Caco-2 (cell line): ENCODE measurements at places on chromosomes 2 and 18.

DNA sequence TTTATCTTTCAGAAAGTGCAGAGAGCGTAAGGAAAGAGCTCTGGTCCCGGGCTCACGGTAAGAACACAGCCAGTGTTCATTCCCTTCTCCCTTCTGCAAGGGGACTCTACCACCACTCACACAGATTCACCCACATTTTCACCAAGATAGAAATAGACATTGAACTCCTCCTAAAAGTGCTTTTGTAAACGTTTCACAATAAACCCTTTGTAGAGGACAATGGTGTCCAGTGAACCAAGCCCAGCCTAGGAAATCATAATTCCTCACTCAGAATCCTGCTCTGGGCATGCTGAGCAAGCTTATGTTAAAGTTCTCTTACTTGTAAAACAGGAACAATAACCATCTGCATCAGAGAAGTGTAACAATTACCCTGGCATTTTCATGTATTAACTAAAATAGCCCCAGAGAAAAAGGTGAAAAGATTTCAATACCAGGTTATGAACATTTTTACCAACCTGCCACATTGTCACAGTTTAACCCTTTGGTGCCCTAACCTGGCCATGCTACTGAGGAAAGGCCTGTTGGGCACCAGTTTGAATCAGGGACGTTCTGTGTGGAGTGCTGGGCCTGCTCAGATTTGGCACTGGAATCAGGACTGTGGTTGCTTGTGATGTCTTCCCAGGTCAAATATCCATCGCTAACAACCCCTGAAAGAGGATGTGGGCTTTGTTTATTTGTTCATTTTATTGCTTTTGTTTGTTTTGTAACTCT, 22.5 kb upstream of the NDUFV2 start:
- DNase-seq, result no peak
- H3K4me3 ChIP-seq, result no peak overlapping the region
- no peak overlapping the region for H3K27ac ChIP-seq
- no peaks in the 10 kb centered on the region for H3K36me3 ChIP-seq

DNA sequence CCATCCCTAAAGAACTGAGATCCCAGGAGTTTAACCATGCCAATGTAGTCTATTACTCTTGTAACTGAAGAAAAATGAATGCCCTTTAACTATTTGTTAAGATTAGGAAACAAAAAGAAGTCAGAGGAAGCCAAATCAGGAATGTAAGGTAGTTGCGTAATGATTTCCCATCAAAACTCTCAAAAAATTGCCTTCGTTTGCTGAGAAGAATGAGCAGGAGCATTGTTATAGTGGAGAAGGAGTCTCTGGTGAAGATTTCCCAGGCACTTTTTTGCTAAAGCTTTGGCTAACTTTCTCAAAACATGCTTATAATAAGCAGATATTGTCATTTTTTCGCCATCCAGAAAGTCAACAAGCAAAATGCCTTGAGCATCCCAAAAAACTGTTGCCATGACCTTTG, 224.0 kb upstream of the SIX2 start:
- no peaks in the 10 kb centered on the region for H3K27me3 ChIP-seq
- no peak overlapping the region for H3K4me3 ChIP-seq
- H3K27ac ChIP-seq, result no peak overlapping the region
- DNase-seq, result no peak

DNA sequence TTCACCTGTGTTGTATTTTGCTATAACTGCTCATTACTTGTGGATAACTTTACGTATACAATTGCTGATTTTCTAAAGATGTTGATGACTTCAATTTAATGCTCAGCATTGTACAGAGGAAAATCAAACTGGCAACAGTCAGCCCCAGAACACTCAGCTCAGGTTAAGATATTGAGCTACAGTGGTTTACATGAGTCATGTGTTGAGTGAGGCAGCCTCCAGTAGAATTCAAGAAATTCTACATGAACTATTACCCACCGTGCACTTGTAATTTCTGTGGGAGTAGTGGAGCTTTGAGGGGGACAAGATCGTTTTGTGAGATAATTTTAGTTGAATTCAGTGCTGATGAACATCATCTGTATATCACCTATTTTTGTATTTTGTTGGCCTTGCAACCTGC, 292.3 kb downstream of the ALPK2 start:
- no peak overlapping the region for H3K27ac ChIP-seq
- DNase-seq, result no peak
- no peaks in the 10 kb centered on the region for H3K27me3 ChIP-seq
- no peaks in the 10 kb centered on the region for H3K4me1 ChIP-seq
- no peak overlapping the region for H3K4me3 ChIP-seq
- H3K36me3 ChIP-seq, result no peaks in the 10 kb centered on the region; the same call in 1 of the 2 replicates

DNA sequence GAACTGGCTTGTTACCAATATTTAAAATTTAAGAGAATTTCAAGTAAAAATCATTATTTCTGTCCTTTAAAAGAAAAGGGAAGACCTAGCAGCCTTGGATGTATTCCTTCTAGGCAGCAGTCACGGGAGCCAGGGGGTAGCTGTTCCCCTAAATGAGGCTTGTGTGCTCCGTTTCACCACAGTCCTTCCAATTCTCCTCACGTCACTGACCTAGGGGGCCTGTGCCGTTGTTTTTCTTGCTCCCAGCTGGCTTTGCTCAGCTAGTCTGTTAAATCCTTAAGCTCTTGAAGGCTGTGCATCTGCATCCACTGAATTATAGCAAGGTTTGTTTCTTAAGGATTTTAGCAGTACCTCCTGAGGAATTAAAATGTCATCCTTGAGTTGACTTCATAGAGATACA, 9.9 kb downstream of the KLHL23 start:
- no peaks in the 10 kb centered on the region for H3K27me3 ChIP-seq
- no peaks in the 10 kb centered on the region for H3K4me1 ChIP-seq
- H3K4me3 ChIP-seq, result no peak overlapping the region
- H3K27ac ChIP-seq, result no peak overlapping the region
